ENCODE measurements at places on chromosomes 12 and 14. TPM values are rescaled to one million over a fixed set of nuclear protein-coding genes. Genes with fewer than 3 reads are reported as not detected.

TCL1A gene
- not detected for total RNA-seq

KRT85 gene
- not detected for total RNA-seq

HOTAIR gene
- not detected for total RNA-seq

INSM2 gene
- total RNA-seq = not detected

OR6C1 gene
- not detected for total RNA-seq

TAS2R10 gene
- not detected for total RNA-seq

Data from cardiac atrium fibroblast (primary cell).